ENCODE measurements at places on chromosomes 16 and 17. TPM values are rescaled to one million over a fixed set of nuclear protein-coding genes. Genes with fewer than 3 reads are reported as not detected.

GRCh38 chr17:4551141-4551540, 4.0 kb downstream of the MYBBP1A start:
- peaks cover 10% of the 10 kb centered on the region for H3K36me3 ChIP-seq
- no peak overlapping the region for H3K4me3 ChIP-seq
- H3K27ac ChIP-seq, result no peak overlapping the region
- H3K4me1 ChIP-seq, result no peaks in the 10 kb centered on the region

Gene ZNF207
- total RNA-seq, result 188 TPM

Gene STH
- not detected for total RNA-seq

DNA sequence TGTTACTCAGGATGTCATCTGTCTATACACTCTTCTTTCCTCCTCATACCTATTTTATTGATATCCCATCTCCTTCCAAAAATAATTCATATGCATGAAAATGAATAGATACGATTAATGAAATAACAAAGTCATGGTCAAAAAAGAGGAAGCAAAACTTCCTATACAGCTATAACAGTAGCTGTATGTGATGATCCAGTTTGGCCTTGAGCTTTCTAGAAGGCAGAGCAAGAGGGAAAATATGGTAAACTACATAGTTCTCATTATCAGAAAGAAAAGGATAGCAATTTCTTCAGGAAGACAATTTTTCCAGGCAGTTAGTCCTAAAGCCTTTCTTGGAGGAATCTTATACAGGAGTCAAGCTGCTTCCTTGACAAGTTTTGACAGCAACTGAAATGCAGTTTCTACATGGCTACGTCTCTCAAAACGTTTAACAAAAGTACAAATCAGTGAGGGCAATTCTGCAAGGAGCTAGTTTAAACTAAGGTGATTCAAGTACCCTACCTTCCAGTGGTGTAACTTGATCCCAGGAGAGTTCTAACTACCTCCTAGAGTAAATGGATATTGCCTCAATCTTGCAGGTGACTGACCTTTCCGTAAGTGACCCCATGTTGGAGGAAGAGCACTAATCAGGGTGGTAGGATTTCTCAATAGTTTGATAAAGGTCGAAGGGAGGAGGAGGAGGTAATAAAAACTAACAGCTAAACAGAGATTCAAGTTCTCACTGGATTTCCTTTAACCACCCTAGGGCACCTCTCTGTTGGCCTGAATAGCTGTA, 1.0 kb downstream of the SPAG5 start:
- no peaks in the 10 kb centered on the region for H3K36me3 ChIP-seq

DNA sequence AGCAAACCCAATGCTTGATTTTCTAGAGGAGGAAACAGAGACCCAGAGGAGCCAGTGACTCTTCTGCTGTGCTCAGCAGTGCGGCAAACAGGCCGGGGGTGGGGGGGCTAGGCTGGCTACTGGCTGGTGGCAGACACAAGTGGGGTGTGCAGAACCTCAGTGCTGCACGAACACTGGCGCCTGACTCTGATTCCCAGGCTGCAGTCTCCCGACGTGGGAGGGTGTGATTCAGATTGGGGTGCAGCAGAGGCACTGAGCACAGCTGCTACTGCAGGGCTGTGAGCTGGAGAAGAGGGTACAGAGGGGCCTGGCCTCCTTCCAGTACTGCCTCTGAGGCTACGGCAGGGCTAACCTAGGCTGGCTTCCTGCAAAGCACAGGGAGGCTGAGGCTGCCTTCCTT, 8.1 kb downstream of the RPL19 start:
- no peaks in the 10 kb centered on the region for H3K4me1 ChIP-seq
- no peak overlapping the region for H3K27ac ChIP-seq
- no peaks in the 10 kb centered on the region for H3K27me3 ChIP-seq
- H3K4me3 ChIP-seq, result no peak overlapping the region
- peaks cover 3% of the 10 kb centered on the region for H3K36me3 ChIP-seq

Gene CCT6B
- total RNA-seq, result 1.9 TPM

- no peak overlapping the region for H3K4me3 ChIP-seq
- no peaks in the 10 kb centered on the region for H3K36me3 ChIP-seq
- no peak overlapping the region for H3K27ac ChIP-seq
- H3K4me1 ChIP-seq, result no peaks in the 10 kb centered on the region
- no peaks in the 10 kb centered on the region for H3K27me3 ChIP-seq
Observed at GRCh38 chr17:71777048-71777640, 343.7 kb upstream of the SOX9 start.

- no peaks in the 10 kb centered on the region for H3K36me3 ChIP-seq
- H3K4me3 ChIP-seq, result no peak overlapping the region
- H3K27me3 ChIP-seq, result no peaks in the 10 kb centered on the region
- H3K4me1 ChIP-seq, result no peaks in the 10 kb centered on the region
- H3K27ac ChIP-seq, result no peak overlapping the region
Observed at GRCh38 chr17:4560837-4561256, 470 bp upstream of the GGT6 start.

Measured in aorta (tissue), 5 donors.